ENCODE measurements at places on chromosomes 4 and X.

DNA sequence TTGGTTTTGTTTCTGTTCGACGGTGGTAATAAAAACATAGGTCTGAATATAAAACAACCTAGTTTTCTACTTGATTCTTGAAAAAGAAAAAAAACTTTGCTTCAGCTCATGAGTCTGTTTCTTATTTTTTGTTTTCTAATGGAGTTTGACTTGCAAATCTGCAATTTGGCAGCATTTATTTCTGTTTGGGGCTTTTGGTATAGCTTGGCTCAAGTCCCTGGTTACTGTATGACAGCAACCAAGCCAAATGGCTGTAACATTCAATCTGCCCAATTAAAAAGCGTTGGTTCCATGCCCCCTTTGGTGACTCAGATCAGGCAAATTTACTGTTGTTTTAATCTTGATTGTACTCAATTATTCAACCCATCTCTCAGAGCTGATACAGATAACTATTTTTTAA is 263.4 kb downstream of the GRIA3 start:
- DNase-seq, result no peak

GRCh38 chr4:59570860-59571476 is 1629.2 kb upstream of the ADGRL3 start:
- DNase-seq, result no peak

GRCh38 chrX:106481341-106481740 is 130.4 kb upstream of the RADX start:
- DNase-seq, result peak; percentile 10

GRCh38 chr4:182684796-182685195 is 232.4 kb downstream of the DCTD start:
- no peak for DNase-seq

DNA sequence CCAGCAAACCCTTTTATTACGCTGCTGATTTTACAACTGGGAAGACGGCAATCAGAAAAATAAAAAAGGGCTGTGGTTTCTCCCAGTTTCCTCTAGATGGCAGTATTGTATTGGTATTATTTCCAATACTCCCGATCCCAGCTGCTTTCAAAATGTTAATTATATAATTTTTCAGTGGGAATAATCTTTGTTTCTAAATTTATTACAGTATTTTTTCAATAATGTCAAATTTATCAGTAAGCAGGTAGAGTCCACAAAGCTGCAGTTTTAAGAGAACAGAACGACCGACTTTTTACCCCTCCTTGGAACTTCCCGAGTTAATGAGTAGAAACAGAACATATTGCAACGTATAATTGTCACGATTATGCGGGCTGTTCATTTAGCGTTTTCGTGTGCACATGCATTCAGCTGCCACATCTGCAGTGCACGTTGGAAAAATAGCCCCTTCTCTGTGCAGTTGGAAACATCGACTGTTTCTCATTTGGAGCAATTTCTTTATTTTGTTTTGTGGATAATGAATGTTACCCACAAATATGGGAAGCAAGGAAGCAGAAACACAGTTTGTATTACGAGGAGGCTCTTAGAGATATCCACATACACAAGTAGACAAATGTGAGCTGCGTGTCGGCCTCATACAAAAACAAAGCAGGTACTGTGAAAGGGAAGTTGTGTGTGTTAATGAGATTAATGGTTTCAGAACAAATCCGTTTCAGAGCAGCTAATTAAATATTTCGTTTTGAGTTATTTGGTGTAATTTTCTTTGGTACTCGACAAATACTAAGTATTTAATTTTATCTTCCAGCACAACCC is 188.0 kb downstream of the STIM2 start:
- DNase-seq, result no peak

DNA sequence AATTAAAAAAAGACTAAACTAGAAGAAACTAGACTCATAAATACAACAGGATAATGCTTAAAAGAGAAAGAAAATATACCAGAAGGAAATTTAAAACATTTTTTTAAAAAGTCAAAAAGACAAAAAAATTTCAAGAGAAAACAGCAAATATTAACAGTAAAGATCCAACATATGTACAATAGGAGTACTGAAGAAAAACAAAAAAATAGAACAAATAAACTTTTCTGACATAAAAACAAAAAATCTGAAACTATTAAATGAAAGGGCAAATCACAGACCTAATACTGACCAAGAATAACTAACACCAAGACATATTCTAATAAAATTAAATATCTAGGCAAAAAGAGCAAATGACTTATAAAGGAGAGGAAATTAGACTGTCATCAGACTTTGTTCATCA is 11.5 kb downstream of the DNAJB14 start:
- no peak for DNase-seq

GRCh38 chrX:45758319-45758718 is 557.6 kb upstream of the DIPK2B start:
- peak; percentile 54 for DNase-seq

DNA sequence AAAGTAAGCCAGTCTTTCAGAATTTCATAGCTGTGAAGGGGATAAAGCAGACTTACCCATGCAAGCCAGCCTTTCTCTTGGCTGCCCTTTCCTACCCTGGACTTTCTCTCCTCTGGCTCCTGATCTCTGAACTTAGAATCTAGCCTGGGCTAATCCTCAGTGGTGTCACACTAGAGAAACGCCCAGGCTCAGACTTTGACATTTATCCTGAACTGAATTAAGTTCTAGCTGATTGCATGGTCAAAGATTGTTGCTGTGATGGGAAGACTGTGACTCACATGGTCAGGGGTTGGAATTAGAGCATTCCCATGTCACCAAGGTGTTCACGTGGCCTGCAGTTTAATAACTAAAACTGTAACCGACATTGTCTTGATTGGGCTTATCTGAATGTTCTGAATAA is 469.5 kb upstream of the FAT1 start:
- no peak for DNase-seq

- DNase-seq, result no peak
Observed at GRCh38 chrX:68761086-68761485, 67.7 kb upstream of the EFNB1 start.

GRCh38 chrX:129932821-129933321 is 26.9 kb downstream of the UTP14A start:
- no peak for DNase-seq

GRCh38 chr4:77007358-77008230 is 58.0 kb downstream of the SEPTIN11 start:
- no peak for DNase-seq

- DNase-seq, result no peak
Observed at GRCh38 chr4:107098401-107098800, 62.3 kb upstream of the DKK2 start.

- no peak for DNase-seq
Observed at GRCh38 chrX:110759785-110760184, 35.8 kb downstream of the CHRDL1 start.

DNA sequence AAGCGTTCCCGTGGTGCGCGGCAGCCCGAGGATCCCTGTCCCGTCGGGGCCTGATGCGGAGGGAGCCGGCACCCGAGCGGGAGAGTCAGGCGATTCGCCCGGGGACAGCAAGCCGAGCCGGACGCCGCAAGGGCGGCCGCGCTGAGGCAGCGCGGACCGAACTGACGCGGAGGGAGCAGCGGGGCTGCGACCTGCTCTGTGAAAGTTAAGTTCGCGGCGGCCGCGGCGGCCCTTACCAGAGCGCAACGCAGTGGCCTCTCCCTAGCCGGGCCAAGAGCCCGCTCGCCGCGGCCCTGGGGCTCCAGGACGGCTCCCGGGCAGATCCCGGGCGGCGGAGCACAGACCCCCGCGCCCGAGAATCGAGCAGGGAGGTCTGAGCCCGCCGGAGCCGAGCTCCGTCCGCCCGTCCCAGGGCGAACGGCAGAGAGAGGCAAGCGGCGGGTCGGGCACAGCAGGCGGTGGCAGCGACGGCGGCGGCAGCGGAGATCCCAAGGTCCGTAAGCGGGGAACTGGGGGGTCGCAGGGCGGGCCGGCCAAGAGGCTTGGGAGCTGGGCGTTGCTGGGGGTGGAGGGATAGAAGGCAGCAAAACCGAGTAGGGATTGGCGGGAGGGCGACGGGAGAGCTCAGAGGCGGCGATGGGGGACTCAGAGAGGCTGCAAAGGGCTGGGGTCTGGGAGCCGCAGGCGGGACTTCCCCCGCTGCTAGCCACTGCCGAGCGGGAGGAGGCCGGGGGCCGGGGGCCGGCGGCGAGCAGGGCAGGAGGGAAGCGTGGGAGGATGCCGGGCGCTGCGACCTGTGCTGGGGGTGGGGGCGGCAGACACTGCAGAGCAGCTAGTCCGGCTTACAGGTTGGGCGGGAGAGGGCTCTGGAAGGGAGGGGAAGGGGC is 1.0 kb downstream of the GPR50 start:
- no peak for DNase-seq

DNA sequence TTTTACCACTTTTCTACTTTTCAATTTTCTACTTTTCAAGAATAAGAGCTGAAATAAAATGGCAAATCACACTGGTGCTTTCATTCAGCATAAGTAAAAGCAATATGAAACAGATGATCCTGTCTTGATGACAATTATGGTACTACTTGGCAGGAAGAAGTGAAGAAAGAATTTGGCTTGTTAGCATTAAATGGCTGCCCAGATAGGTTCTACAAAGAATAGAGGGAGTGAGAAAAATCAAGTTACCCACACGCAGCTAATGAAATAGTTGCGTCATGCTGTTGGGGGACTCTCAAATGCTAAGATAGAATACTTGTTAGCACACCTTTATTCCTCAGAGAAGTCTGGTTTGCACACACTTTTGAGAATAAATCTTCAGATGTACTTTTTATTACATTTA is 12.5 kb upstream of the LCORL start:
- DNase-seq, result peak; percentile 71

DNA sequence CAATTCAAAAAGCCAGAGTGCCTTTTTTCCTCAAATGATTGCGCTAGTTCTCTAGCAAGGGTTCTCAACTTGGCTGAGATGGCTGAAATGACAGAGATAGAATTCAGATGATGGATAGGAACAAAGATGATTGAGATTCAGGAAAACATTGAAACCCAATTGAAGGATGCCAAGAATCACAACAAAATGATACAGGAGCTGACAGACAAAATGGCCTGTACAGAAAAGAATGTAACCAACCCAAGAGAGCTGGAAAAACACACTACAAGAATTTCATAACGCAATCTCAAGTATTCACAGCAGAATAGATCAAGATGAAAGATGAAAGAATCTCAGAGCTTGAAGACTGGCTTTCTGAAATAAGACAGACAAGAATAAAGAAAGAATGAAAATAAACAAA is 51.7 kb upstream of the MMAA start:
- DNase-seq, result no peak

- DNase-seq, result no peak
Observed at GRCh38 chrX:38845426-38845825, 44.2 kb downstream of the MID1IP1 start.

- DNase-seq, result no peak
Observed at GRCh38 chrX:4909348-4909747, 1195.9 kb upstream of the PRKX start.

DNA sequence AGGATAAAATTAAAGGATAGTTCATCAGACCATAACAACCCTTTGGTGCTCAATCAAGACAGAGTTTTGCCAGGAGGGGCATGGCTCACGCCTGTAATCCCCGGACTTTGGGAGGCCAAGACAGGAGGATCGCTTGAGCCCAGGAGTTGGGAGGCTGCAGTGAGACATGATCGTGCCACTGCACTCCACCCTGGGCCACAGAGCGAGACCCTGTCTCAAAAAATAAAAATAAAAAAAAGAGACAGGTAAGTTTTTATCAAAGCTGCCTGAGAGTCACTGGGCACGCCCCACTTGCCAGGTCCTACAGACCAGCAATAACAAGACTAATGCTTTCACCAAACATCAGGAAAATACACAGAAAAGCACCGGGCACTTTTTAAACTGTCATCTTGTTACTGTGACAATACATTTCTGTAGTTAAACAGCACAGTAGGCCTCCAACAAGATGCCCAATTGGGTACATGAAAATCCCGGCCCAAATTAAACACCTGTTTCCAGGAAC is 765 bp downstream of the CFAP97 start:
- DNase-seq, result no peak

- DNase-seq, result no peak
Observed at GRCh38 chr4:7959078-7959477, 19.4 kb upstream of the AFAP1 start.

GRCh38 chrX:108313669-108314068 is 124.6 kb downstream of the COL4A6 start:
- DNase-seq, result no peak

GRCh38 chr4:87853108-87853507 is 20.3 kb downstream of the MEPE start:
- peak; percentile 12 for DNase-seq

DNA sequence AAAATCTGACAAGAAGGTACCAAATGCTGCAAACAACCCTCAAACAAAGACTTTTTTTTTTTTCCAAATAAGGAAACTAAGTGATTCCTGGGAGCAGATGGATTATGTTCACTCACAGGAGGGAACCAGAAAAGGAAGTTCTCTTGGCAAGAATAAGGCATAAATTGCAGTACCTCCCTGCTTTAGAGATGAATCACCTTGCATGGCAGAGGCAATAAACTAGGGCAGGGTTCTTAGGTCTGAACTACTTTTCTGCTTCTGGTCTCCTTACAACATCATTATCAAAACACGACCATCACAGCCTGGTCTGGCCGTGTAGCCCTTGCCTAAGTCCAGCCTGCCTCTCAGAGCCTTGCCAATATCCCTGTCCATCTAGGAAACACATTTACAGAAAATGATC is 6.3 kb downstream of the TMEM31 start:
- DNase-seq, result peak; percentile 74

DNA sequence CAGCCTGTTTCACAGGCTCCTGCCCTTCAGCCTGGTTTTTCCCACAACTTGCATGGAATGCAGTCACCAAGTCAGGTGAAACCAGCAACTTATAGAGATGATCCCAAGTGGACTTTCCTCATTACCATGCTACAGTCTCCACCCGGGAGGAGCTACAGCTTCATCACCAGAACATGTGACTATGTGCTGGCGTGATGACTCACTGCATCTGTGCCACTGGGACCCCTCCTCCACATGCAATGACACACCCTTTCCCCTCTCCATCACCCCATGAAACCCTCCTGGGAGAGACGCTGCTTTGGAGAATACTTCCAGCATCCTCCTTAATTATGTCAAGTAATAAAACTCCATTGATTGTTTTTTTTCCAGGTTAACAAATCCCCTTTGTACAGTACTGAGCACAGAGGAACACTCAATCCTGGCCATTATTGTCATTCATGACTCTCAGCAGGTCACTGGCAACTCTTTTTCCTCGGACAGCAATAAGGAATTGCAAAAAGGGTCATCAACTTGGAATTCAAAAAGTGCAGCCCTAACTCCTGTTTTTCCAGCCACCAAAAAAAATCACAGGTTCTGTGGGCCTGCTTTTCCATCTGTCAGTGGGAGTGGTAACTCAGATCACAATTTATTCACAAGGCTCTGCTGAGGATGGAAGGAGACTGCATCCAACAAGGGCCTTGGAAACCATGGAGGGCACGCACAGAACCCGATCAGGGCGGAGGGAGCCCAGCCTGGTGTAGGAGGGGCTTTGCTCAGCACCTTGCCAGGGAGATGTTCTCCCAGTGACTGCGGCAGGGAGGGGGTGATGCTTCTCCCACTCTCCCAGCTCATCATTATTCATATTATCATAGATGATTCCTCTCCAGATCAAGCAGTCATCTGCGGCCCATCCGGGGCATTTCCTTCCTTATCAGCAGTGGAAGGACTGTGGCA is 17.4 kb downstream of the QDPR start:
- peak; percentile 73 for DNase-seq

GRCh38 chr4:30757357-30757756 is 37.2 kb downstream of the PCDH7 start:
- DNase-seq, result no peak

GRCh38 chr4:163558539-163559044 is 64.1 kb downstream of the TMA16 start:
- DNase-seq, result no peak

- no peak for DNase-seq
Observed at GRCh38 chrX:51894697-51895336, 1.4 kb downstream of the MAGED1 start.

- DNase-seq, result no peak
Observed at GRCh38 chr4:83115656-83116285, 1.2 kb upstream of the PLAC8 start.
